ENCODE measurements at places on chromosomes 4 and X. TPM values are rescaled to one million over a fixed set of nuclear protein-coding genes. Genes with fewer than 3 reads are reported as not detected.

Gene CFAP47
- total RNA-seq = 0.07 TPM

DNA sequence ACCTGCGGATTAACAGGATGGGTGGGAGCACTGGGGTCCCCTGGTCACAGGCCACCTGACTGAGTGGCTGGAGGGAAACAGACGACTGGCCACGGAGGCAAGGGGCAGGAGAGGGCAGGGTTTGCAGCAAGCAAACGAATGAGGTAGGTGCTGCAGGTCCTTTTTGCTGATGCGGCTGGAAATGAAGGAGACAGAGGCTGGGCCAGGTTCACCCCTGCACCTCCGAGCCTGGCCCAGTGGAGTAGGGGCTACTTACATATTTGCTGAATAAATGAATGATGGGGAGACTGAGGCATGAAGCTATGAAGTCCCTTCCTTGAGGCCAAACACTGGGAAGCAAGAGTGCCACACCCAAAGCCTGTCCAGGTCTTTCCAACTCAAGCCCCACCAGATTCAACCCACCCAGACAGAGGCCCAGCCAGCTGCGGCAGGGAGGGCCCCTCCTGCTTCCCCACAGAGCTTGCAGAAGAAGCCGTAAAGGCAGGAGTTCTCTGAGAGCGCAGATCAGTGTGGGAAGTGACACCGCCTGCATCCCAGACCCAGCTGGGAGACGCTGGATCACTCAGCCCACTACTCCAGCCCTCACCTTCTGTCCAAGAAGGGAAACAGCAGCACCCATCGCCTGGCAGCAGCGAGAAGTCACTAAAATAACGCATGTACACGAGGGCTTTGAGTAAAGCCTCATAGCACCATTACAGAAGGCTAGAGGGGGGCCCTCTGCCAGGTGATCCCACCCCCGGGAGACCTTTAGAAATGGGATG, 36.1 kb upstream of the C4orf50 start:
- H3K27ac ChIP-seq = no peak overlapping the region
- H3K27me3 ChIP-seq = no peaks in the 10 kb centered on the region
- no peak for DNase-seq
- H3K4me1 ChIP-seq = no peaks in the 10 kb centered on the region
- no peaks in the 10 kb centered on the region for H3K36me3 ChIP-seq
- H3K4me3 ChIP-seq = no peak overlapping the region

GRCh38 chr4:138439143-138439581, 197.0 kb upstream of the SLC7A11 start:
- no peaks in the 10 kb centered on the region for H3K36me3 ChIP-seq
- DNase-seq = no peak
- H3K27ac ChIP-seq = no peak overlapping the region
- no peaks in the 10 kb centered on the region for H3K4me1 ChIP-seq
- no peaks in the 10 kb centered on the region for H3K27me3 ChIP-seq
- H3K4me3 ChIP-seq = no peak overlapping the region

Gene ASB5
- 5.4 TPM for total RNA-seq

Gene SHISA3
- 1.7 TPM for total RNA-seq

DNA sequence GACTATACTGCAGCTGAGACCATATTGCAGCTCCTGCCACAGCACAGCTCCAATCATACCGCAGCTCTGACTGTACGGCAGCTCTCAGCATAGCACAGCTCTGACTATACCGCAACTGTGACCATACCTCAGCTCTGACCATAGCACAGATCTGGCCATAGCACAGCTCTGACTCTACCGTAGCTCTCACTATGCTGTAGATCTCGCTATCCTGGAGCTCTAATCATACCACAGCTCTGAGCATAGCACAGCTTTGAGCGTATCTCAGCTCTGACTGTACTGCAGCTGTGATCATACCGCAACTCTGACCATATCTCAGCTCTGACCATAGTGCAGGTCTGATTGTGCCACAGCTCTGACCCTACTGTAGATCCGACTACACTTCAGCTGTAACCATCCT, 139.2 kb downstream of the ASMT start:
- H3K27ac ChIP-seq = no peak overlapping the region
- DNase-seq = no peak
- no peaks in the 10 kb centered on the region for H3K27me3 ChIP-seq
- H3K36me3 ChIP-seq = no peaks in the 10 kb centered on the region

DNA sequence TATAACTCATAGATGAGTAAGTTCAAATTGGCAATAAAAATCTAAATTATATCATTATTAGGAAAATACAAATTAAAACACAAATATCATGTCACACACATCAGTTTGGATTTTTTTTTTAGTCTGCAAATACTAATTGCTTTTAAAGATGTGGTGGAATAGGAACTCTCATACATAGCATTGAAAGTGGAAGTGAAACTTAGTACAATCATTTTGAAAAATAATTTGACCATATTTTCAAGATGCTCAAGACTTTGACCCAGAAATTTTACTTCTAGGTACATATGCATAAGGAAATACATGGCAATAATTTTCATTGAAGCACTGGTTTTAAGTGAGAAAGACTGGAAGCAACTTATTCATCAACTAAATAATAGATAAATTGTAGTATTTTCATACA, 147.5 kb upstream of the SMIM31 start:
- no peak for DNase-seq
- H3K36me3 ChIP-seq = no peaks in the 10 kb centered on the region
- H3K4me3 ChIP-seq = no peak overlapping the region
- H3K4me1 ChIP-seq = no peaks in the 10 kb centered on the region
- H3K27me3 ChIP-seq = no peaks in the 10 kb centered on the region
- no peak overlapping the region for H3K27ac ChIP-seq

Gene MAMLD1
- 2.5 TPM for total RNA-seq

GRCh38 chr4:174674305-174674840, 152.1 kb upstream of the HPGD start:
- no peaks in the 10 kb centered on the region for H3K27me3 ChIP-seq
- no peak overlapping the region for H3K4me3 ChIP-seq
- H3K36me3 ChIP-seq = no peaks in the 10 kb centered on the region
- H3K27ac ChIP-seq = no peak overlapping the region
- H3K4me1 ChIP-seq = no peaks in the 10 kb centered on the region

Gene CHRDL1
- total RNA-seq = 3.3 TPM

DNA sequence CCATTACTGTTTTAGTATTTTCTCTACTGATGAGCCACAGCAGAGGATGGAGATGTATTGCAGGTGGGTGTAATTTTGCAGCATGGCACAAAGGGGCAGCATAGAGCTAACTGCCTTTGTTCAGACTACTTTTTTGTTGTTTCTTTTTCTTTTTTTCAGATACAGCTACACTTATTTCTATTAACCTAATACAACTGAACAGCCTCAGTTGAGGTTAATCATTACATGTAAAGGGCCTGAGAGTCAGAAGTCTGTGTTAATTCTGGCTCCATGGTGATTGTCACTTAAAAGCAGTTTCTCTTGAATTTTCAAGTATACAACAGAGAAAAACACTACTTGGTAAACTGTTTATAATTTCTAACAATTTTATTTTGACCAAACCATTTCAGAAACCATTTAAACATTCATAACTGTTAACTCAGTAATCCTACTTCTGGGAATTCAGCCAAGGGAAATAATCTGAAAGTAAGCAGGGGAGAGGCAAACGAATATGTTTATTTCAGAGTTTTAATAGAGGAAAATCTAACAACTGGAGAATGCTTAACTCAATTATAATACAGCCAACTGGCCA, 13.9 kb upstream of the PPEF2 start:
- peaks cover 71% of the 10 kb centered on the region for H3K36me3 ChIP-seq
- H3K4me1 ChIP-seq = no peaks in the 10 kb centered on the region
- no peak overlapping the region for H3K4me3 ChIP-seq

Gene LDB2
- total RNA-seq = 23.4 TPM

DNA sequence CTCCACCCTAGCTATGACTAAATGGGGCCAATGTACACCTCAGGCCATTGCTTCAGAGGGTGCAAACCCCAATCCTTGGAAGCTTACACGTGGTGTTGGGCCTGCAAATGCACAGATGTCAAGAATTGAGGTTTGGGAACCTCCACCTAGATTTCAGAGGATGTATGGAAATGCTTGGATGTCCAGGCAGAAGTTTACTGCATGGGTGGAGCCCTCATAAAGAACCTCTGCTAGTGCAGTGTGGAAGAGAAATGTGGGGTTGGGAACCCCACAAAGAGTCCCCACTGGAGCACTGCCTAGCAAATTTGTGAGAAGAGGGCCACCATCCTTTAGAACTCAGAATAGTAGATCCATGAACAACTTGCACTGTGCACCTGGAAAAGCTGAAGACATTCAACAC, 284.1 kb downstream of the ANTXR2 start:
- H3K36me3 ChIP-seq = no peaks in the 10 kb centered on the region
- DNase-seq = no peak
- H3K27me3 ChIP-seq = no peaks in the 10 kb centered on the region
- no peaks in the 10 kb centered on the region for H3K4me1 ChIP-seq

- H3K4me1 ChIP-seq = no peaks in the 10 kb centered on the region
- no peaks in the 10 kb centered on the region for H3K27me3 ChIP-seq
- DNase-seq = no peak
These were observed 79.2 kb downstream of the USP9X start for GRCh38 chrX:41164449-41164848.

GRCh38 chr4:105357258-105357980, 116.4 kb downstream of the PPA2 start:
- H3K4me3 ChIP-seq = no peak overlapping the region
- no peaks in the 10 kb centered on the region for H3K4me1 ChIP-seq
- no peak for DNase-seq
- no peaks in the 10 kb centered on the region for H3K27me3 ChIP-seq

DNA sequence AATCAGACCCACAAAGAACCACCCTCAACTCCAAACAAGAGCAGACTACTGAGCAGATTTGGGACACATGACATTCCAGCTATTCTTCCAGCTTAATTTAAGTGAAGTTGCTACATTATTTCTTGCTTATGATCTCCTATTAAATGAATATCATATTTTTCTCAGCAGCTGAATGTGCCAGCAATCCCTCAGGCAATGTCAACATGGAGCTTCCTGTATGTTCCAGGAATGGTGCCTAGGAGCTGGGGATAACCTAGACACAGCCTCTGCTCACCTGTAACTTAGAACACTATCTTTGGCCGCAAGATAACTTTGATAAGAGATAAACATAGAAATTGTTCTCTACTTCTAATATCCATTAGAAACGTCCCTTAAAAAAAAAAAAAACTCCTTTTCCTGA, 274.4 kb upstream of the RASGEF1B start:
- no peak for DNase-seq
- no peak overlapping the region for H3K27ac ChIP-seq
- H3K27me3 ChIP-seq = no peaks in the 10 kb centered on the region
- H3K4me1 ChIP-seq = no peaks in the 10 kb centered on the region
- no peaks in the 10 kb centered on the region for H3K36me3 ChIP-seq
- no peak overlapping the region for H3K4me3 ChIP-seq

Gene NSG1
- total RNA-seq = 1.7 TPM

DNA sequence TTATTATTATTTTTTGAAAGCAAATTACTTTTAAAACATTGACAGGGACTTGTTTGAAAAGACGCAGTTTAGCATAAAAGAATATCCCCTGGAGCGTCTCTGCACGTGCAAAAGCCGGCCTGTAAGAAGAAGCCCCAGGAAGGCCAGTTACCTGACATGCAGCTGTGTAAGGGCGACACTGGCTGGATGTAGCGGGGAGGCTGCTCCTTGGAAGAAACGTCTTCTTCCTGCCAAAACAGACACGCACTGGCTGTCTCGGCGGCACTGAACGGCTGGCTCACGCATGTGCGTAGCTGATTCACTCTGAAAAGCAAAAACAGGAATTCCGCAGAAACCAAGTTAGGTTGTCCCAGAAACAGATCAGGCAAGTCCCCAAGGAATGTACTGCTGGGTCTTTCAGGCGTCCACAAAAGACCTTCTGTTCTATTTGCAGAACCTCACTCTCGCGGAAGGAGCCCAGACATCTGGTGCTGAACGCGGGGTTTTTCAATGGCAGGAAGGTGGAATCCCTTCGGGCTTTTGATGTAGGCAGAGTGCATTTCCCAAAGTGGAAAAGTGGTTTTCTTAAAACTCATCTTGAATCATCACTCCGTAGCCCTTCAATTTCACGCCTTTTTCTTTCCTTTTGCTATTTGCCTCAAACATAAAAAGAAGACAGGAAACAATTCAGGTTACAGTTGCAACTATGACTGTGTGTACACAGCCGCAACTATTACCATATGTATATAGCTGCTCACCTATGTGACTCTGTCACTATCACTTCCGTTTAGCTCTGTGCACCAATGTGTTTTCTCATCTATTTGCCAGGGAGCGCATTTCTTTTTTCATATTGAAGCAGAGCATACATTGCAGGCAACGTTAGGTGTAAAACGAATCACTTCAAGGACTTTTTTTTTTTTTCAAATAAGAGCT, 38.1 kb upstream of the ARSH start:
- peak; percentile 12 for DNase-seq
- H3K27me3 ChIP-seq = no peaks in the 10 kb centered on the region
- no peaks in the 10 kb centered on the region for H3K36me3 ChIP-seq
- H3K4me1 ChIP-seq = peaks cover 45% of the 10 kb centered on the region
- H3K27ac ChIP-seq = no peak overlapping the region
- H3K4me3 ChIP-seq = peak overlapping the region; percentile 20

DNA sequence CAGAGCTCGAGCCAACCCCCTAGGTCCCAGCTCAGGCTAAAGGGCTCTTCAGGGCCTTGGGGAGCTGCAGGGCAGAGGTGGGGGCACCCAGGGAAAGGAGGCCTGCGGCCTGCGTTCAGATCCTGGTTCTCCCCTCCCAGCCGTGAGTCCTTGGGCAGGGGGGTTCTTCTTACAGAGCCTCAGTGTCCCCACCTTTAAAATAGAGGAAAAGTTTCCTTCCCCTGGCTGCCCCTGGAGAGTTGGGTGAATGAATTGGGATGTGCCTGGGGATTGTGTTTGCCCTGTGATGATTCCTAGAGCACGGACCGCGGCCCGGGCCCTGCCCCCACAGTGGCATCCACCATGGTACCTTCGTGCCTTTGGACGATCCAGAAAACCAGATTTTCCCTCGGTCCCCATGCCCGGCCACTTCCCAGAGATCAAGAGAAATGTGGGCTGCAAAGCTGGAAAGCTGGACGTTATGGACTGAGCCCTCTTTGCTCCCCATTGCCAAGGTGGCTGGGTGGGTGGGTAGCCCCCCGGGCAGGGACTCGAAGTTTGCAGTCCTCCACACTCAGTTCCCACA, 11.4 kb downstream of the HTRA3 start:
- no peaks in the 10 kb centered on the region for H3K36me3 ChIP-seq
- H3K27ac ChIP-seq = peak overlapping the region; percentile 71
- DNase-seq = peak; percentile 9
- H3K4me3 ChIP-seq = no peak overlapping the region
- H3K4me1 ChIP-seq = peaks cover 73% of the 10 kb centered on the region

- no peak overlapping the region for H3K4me3 ChIP-seq
- no peaks in the 10 kb centered on the region for H3K27me3 ChIP-seq
- no peaks in the 10 kb centered on the region for H3K36me3 ChIP-seq
- H3K27ac ChIP-seq = no peak overlapping the region
- no peaks in the 10 kb centered on the region for H3K4me1 ChIP-seq
These were observed 138.9 kb upstream of the PSAPL1 start for GRCh38 chr4:7573576-7574091.
